Retina (tissue), 1 donor: ENCODE measurements at places on chromosomes 6 and 20.

GRCh38 chr6:155254139-155254538, 9.7 kb upstream of the CLDN20 start:
- no peak for DNase-seq

DNA sequence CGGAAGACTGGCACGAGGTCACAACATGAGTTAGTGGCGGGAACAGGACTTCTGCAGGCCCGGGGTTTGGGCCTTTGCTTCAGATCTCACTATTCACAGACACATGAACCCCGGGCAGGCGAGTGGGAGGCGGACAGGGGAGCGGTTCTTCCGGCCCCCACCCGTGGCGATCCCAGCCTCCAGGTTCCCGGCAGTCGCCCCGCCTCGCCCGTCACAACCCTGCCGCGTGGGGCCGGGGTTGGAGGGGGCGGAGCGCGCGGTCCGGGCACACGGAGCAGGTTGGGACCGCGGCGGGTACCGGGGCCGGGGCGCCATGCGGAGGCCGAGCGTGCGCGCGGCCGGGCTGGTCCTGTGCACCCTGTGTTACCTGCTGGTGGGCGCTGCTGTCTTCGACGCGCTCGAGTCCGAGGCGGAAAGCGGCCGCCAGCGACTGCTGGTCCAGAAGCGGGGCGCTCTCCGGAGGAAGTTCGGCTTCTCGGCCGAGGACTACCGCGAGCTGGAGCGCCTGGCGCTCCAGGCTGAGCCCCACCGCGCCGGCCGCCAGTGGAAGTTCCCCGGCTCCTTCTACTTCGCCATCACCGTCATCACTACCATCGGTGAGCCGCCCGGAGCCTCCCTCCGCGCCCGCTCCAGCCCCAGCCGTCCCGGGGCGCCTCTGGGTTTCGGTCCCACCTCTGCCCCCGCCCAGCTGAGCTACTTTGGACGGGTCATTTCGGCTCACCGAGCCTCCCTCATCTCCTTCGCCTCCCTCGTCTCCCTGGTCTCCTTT, at the start of gene KCNK15:
KCNK15 (plus strand) TSS at position 268 of the 769 bp plus-strand sequence; CDS start at position 314, 46 bp downstream.
- DNase-seq = peak; percentile 64

DNA sequence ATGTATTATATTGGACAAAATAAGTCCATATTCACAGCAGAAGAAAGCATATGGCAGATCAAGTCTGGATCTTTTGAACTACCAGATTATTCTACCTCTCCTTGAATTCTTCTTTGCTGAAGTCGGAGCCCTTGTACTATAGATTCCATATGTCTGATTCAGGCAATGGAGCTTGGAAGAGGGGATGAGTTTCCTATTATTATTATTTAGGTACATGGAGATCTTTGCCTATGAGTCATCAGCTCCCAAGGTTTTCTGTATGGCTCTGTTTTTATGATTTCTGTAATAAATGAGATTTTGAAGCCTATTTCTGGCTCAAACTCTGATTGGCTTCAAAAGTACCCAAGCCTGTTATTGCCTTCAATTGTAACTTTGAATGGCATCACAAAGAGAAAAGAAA, 72.0 kb downstream of the OPRM1 start:
- DNase-seq = no peak

DNA sequence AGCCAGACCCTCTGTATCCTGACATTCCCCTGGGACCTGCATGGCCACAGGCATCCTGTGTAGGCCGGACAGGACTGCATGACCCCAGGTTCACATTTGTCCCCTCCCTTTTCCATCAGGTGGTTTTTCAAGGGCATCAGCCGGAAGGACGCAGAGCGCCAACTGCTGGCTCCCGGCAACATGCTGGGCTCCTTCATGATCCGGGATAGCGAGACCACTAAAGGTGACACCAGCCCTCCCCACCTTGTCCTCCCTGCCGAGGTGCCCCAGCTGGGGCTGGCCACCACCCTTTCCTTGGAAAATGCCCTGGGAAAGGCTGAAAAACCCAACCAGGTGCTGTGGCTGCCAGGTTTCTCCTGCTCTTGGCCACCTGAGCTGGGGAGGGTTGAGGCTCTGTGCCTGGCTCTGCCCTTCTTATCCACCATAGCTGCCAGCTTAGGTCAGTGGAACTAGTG, 27.6 kb downstream of the HCK start:
- no peak for DNase-seq

GRCh38 chr6:65707126-65707826, at the start of gene EYS:
Gene EYS (minus strand): TSS chr6:65707226. CDS start chr6:65495410, 211,816 bp downstream.
- DNase-seq = peak; percentile 36

DNA sequence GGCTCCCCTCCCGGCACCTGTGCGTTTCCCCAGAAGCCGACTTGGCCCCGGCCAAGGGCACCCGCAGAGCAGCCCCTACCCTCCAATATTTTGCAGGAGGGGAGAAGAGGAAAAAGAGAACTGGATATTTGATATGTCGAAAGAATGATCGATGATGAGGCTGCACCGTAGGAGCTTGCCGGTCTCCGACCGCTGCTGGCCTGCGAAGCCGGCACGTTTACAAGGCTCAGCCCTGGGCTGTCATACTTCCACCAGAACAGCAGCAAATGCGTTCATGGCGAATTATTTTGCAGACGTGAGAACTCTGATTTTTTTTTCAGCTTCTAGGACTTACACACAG, 296.7 kb downstream of the TFAP2C start:
- DNase-seq = no peak

- DNase-seq = no peak
Observed at GRCh38 chr6:53985366-53985765, 125.9 kb upstream of the MLIP start.

DNA sequence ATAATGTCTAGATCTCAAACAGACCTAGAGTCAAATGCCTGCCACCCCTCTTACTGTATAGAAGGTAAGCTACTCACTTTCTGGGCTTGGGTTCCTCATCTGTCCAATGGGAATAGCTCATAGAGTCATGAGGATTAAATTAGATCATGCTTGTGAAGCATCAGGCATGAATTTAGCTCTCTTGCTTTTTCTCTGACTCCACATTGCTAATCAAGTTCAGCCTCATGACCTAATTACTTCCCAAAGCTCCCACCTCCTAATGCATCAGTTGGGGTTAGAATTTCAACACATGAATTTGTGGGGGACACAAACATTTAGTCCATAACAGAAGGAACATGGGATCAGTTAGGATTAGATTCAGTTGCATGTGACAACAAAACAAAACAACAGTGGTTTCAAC, 4.6 kb upstream of the DDX27 start:
- no peak for DNase-seq

DNA sequence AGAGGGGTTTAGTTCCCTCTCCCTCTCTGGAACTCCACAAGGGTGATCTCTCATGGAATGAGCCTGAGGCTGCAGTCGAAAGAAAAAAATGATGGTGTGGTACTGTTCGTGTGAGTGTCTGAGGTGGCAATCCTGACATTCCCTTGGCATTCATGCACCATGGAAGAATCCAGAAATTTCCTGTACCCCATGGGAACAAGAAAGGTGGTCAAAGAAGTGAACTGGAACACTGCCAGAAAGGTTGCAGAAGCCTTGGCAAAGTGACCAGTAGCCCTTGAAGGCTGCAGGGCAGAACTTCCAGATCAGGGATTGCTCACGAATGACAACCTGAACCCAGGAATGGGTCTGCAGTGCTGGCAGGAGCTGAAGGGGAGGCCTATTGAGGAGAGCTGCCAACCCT, 394.7 kb downstream of the CD83 start:
- no peak for DNase-seq

DNA sequence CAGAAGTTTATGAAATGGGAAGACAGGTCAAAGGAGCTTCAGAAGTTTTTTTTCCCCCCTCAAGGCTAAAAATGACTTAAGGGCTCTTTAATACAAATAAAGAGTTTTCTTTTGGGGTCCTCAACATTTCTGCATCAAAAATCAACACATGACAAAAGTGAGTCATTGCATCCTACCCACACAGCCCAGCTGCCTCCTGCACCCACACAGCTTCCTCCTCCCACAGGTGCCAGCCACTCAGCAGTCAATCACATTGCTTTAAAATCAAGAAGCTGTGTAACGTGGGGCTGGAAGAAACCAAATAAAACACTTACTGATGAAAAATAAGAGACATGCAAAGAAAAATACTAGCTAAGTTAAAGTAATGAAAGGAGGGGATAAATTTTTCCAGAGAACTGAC, 68.5 kb downstream of the MAP3K5 start:
- no peak for DNase-seq

GRCh38 chr6:11766043-11766442, 12.6 kb downstream of the ADTRP start:
- DNase-seq = no peak

GRCh38 chr6:140572867-140573266, 1198.4 kb upstream of the CITED2 start:
- DNase-seq = no peak

GRCh38 chr6:119454714-119455113, 105.2 kb upstream of the MAN1A1 start:
- DNase-seq = no peak
